Astrocyte of the spinal cord (primary cell): ENCODE measurements at places on chromosomes 1 and 21.

DNA sequence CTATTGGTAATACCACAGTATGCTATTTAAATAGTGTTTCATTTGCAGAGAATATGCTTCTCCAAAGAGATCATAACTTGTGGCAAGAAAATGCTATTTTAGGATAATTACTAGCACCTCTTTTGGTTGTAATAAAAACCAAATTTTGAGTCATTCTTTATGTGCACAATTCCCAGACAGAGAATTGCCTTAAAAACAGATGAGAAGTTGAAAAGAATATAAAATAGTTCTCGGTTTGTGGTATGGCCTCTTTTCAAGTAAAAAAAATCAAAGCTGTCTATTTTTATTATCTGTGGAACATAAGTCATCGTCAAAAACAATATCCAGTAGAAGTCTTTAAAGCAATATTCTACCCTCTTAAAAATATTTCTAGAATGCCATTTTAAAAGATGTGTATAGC lies 185.9 kb downstream of the GREM2 start:
- DNase-seq = no peak

- no peak for DNase-seq
These were observed 65.9 kb downstream of the CLIC6 start for GRCh38 chr21:34734696-34735095.

- DNase-seq = peak; percentile 82
These were observed 18.6 kb downstream of the NTPCR start for GRCh38 chr1:232968965-232969364.

DNA sequence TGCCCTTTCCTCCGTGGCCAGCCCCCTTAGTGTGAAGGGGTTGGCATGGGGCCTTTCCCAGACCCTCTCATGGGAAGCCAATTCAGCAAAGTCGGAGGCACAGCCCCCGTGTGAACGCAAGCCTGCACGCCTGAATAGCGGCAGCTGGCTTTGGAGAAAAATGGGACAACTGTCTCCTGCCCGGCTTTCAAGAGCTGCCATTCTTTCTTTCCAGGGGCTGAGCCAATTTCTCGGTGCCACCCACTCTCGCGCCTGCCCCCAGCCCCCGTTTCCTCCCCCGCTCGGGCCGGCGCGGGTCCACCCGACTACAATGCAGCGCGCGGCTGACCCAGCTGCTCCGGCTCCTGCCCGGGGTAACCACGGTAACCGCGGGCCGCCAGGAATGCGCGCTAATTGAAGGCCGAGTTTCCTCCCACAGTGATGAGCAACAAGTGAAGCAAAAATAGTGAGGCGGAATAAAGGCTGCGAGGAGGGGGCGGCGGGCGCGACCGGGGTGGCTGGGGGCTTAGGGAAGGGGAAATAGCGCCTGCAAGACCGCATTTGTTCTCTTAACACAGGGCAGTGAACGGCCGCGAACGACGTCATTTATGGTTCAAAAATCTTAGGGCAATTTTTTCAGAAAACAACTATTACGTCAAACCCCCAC lies 27.8 kb downstream of the ILDR2 start:
- peak; percentile 83 for DNase-seq

GRCh38 chr1:230568008-230568407 lies 74.3 kb upstream of the COG2 start:
- DNase-seq = peak; percentile 7

GRCh38 chr1:10155087-10155712 lies 55.2 kb upstream of the KIF1B start:
- DNase-seq = no peak

GRCh38 chr1:91608876-91609275 lies 108.2 kb downstream of the CDC7 start:
- DNase-seq = peak; percentile 41

DNA sequence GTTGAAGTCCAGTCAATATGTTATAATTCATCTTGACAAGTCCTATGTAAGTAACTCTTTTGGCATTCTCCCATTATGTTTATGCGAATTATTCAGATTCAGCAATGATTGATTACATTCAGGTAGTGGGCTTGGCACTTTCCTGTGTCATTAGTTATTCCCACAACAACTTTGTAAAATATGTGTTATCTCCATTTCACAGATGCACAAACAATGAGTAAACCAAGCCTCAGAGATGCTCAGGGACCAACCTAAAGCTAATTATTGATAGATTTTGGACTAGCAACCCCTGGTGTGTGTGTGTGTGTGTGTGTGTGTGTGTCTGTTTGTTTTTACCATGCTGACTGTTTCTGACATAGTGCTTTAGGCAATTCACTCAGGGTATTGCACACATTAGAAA lies 371.1 kb upstream of the C1orf87 start:
- DNase-seq = no peak

GRCh38 chr1:22888320-22889075 lies 84.2 kb downstream of the LACTBL1 start:
- peak; percentile 46 for DNase-seq

DNA sequence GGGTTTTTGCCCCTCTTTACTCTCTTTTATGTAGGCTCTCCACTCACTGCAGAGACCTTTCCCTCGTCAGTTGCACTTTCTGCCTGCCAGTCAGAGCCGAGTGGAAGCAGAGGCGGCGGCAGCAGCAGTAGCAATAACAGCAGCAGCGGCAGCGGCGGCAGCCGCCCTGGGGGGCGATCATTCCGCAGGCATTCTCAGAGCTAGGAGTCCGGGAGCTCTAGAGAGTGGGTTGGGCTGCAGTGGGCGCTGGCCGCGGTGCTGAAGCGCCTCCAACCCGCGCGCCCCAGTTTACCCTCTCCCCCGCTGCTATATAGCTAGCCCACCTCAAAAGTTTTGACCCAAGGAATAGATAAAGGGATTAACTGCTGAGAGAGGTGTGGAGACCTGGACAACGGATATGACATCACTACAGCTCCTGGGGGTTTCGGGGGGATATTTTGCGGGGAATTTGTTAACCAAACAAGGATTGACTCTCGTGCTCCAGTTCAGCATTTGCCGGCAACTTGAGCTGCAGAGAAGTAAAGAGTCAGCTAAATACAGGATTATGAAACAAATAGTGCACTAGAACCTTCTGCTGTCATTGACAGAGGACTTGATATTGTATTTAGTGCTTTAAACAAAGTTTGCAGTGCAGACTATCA lies at the start of gene OLFM3:
OLFM3 (minus strand) TSS at position 102 of the 641 bp plus-strand sequence.
- peak; percentile 9 for DNase-seq

DNA sequence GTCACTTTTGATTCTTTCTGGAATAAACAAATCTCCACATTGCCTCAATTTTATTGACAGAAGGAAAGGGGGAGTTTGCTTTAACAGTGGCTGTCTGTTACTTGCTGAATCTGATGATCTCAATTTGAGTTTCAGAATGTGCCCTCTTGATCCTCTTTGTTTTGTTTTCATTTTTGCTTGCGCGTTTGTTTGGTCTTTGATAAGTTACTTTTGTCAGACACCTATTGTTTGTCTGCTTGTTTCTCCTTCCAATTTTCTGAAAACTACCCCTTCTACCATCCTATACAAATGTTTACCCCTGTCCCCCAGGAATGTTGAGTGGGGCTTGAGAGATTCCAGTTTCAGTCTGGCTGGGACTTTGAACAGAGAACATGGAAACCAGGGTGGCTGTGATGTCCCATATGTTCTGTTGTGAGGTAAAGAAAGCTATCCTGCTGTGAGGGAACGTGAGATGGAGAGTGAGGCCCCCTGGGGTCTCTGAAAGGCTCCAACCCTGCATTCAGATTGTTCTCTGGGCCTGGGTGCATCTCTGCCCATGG lies 11.8 kb upstream of the XCL2 start:
- DNase-seq = no peak

GRCh38 chr21:25639551-25640201 lies 618 bp downstream of the JAM2 start:
- DNase-seq = peak; percentile 36

DNA sequence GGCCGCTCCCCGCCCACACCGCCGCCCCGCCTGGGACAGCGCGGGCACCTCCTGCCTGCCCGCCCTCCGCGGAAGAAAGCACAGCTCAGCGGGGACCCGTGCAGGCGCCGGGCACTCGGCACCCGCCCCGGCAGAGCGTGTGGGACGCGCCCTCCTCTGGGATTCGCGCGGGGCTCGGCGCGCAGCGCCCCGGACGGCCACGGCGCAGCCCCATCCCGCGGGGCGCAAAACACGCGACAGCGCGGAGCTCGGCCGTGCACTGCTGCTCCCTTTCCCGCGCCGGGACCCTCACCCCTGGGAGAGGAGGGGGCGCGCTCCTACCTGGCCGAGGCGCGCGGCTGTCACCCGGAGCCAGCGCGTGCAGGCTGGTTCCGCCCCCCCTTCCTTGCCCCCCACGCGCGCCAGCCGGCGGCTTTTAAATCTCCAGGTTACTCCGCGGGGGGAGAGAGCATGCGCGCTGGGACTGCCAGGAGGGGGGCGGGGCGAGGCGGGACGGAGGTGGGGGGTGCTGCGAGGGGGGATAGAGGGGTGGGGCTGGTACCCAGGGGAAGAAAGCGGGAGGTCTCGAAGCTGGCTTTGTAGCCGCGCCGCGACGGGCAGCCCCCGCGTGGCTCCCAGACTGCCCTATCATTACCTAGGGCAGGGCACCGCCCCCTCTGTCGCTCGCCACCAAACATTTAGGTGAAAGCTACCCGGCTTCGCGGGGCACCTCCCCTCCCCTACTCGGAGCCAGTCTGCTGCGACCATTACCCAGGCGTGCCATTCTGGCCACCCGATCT lies at the start of gene SLC45A3:
SLC45A3 (minus strand) TSS at position 437 of the 779 bp plus-strand sequence. CDS start 15,853 bp downstream, outside the sequence.
- no peak for DNase-seq

DNA sequence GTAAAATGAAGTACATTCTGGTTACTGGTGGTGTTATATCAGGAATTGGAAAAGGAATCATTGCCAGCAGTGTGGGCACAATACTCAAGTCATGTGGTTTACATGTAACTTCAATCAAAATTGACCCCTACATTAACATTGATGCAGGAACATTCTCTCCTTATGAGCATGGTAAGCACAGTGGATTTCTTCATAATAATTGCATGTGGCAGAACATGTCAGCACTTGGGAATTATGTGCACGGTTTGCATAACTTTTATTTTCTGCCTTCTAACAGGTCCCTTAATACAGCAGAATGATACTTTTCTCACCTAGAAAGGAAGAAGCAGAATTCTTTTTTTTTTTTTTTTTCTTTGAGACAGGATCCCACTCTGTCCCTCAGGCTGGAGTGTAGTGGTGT lies 3.8 kb downstream of the CTPS1 start:
- no peak for DNase-seq

DNA sequence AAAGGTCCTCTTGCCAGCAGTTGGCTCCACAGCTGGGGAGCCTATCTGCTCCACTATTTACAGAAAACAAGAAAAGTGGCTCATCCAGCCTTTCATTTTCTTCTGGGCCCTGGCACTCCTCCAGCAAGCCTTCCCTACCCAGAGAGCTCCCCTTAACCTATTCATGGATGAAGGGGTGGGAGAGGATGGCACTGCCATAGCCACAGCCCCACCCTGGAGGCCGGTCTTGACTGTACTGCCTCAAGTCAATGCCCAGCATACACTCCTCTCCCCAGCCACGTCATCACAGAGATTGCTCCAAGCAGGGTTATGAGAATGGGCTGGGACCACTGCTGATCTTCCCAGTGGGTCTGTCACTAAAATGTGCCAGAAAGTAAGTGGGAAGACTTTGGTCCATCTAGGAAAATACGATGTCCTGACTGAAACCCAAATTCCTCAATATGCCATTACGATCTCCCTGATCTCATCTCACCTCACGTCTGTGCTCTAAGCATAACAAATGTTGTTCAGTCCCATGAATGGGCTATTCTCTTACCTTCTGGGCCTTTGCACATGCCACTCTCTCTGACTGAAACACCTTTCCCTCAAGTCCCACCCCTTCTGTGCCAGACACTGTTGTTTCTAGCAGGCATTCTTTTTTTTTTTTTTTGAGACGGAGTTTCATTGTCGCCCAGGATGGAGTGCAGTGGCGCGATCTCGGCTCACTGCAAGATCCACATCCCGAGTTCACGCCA lies 21.4 kb upstream of the PTAFR start:
- DNase-seq = no peak

DNA sequence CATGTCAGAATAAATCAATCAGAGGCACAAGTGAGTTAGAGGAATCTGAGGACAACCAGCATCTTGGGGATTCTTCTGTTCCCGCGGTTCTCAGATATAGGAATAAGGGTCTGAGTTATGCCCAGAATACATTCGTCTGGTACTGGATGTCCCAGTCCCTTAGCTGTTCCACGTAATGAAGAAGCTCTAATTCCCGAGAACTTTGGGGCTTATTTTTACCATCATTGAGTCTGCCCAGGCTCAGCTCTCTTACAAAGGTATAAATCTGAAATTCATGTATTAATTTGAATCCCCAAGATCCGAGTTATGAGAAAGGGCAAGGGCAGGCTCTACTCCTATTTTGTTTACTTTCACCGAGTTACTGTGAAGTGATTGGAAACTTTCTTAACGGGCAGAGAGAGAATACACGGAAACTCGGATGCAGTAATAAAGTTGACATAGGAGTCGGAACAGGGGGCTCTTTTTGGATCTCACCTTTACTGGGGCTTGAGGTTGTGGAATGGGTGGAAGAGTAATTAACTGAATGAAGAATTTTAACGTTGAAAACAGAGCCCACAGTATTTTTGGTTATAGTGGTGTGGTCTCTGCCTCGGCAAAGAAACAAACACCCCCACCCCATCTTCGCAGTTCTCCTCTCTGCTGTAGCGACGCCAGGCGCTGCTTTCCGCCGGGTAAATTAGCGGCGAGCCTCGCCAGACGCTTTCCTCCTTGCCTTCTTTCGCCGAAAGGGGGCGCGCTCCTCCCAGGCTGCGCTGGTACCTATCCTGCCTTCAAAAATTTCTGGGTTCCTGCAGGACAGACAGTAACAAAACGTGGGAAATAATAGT lies 7.1 kb downstream of the PRRX1 start:
- DNase-seq = peak; percentile 69

DNA sequence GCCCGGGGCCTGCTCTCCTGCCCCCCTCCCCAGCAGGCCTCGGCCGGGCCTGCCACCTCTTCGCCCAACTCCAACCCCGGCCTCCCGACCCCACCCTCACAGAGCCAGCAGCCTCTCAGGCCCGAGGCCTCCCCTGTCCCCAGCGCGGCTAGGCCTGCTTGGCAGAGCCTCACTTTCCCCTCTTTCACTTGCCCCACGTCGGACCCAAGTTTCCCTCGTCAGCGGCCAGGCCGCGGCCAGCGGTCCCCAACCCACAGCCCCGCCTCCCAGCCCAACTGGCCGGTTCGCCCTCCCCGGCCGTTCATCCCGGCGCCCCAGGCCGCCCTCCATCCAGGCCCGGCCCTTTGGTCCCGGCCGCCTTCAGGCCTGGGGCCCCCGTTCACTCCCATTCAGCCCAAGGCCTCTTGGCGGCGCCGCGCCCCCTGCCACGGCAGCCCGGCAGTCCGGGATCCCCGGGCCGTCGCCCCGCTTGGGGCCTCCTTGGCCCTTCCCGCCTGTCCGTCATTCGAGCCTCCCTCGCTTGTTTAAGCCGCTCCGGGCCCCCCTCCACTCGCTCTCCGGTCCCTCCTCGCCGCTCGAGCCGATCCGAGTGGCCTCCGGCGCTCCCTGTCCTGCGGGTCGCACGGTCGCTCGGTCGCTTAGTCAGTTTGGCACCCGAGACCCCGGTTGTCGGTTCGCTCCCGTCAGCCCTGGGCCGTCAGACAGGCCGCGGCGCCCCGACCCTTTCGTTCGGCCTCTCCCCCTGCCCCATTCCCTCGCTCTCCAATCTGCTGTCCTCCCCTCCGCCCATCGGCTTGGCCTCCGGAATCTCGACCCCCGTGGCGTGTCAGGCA lies 1.4 kb downstream of the LRRC41 start:
- peak; percentile 61 for DNase-seq
